ENCODE measurements at places on chromosomes 7 and 10.
A peak's percentile ranks its signal among the peaks of the same experiment; 100 is the strongest.

DNA sequence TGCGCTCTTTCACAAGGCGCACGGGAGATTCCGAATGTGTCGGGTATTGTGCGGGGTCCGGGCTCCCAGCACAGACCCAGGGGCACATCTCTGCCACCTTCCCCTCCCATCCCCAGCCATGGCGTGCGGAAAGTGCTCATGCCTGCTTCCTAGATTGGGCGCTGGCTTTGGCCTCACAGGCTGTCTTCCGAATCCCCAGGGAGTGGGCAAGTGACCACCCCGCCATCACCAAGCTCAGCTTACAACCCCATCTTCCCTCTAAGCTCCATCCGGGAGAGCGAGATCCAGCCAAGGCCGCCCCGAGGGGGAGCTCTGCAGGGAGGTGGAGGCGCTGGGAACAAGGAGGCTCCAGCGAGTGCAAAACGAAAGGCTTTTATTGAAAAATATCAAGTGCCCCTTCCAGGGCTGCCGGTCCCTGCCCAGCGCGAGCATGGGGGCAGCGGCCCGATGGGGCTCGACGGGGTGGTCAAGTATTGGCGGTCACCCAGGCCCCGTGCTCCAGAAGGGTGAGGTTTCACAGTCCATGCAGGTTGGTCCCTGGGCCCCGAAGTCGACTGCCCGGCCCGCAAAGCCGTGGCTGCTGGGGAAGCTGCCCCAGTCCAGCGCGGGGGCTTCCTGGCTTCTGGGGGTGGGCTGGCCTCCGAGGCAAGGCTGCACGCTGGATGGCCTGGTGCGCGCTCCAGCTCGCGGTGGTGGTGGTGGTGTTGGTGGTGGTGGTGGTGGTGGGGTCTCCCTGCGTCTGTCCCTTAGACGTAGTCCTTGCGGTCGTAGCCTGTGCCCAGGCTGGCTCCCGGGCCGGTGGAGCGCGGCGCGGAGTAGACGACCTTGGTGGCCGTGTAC is 1.2 kb downstream of the CLDN3 start:
- no peak for DNase-seq

- peak; percentile 95 for DNase-seq
Measured at GRCh38 chr10:87863053-87863943, at the start of the genes KLLN and PTEN. KLLN (minus strand) TSS chr10:87863533; CDS start chr10:87862487, 1,046 bp downstream. PTEN (plus strand) TSS chr10:87863625; CDS start chr10:87864470, 845 bp downstream.

- no peak for DNase-seq
Measured at GRCh38 chr7:40890088-40890692, 755.4 kb downstream of the SUGCT start.

GRCh38 chr10:32132357-32132946 is 76.2 kb upstream of the KIF5B start:
- DNase-seq, result no peak

DNA sequence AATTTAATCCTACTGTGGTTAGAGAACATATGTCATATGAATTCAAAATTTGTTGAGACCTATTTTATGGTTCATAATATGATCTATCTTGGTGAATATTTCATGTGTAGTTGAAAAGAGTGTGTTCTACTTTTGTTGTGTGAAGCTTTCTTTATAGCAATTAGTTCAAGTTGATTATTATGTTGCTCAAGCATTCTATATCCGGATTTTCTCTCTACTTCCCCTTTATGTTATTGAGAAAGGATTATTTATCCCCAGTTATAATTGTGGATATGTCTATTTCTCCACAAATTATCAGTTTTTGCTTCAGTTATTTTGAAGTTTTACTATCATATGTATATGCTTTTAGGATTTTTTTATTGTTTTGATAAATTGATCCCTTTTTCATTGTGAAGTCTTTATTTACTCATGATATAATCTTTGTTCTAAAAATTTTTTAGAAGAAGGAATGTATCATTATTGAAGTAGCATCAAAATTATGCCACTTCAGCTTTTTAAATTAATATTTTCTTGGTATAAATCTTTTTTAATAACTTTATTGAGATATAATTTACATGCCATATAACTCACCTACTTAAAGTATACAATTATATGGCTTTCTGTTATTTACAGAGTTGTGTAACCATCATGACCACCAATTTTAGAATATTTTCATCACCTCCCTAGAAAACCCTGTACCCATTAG is 12.0 kb upstream of the MEST start:
- no peak for DNase-seq

GRCh38 chr10:114100848-114101741 is 57.4 kb downstream of the ADRB1 start:
- peak; percentile 28 for DNase-seq

GRCh38 chr10:100998183-100998990 is 1.2 kb upstream of the LZTS2 start:
- DNase-seq, result peak; percentile 84
